NCI-H1105 (cell line): ENCODE measurements at places on chromosomes 7 and 10.

DNA sequence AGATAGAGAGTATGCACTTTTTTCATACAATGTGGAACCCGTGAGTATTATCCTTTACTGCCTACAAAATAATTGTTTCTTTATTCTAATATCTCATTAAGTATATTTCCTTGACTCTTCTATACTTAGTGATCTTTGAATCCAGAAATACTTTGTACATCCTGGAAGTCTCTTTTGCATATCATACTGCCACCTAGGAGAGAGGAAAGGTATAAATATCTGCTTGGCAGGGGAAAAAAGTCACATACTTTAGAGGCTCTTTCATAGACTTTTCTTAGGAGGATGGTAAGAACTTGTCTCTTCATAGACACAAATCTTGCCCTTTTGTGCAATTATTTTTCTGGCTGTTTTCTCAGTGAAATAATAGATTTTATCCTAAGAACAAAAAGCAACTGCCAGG is 436.0 kb downstream of the PAXIP1 start:
- peak; percentile 8 for DNase-seq

GRCh38 chr10:43913676-43914235 is 265.1 kb upstream of the ZNF32 start:
- no peak for DNase-seq

DNA sequence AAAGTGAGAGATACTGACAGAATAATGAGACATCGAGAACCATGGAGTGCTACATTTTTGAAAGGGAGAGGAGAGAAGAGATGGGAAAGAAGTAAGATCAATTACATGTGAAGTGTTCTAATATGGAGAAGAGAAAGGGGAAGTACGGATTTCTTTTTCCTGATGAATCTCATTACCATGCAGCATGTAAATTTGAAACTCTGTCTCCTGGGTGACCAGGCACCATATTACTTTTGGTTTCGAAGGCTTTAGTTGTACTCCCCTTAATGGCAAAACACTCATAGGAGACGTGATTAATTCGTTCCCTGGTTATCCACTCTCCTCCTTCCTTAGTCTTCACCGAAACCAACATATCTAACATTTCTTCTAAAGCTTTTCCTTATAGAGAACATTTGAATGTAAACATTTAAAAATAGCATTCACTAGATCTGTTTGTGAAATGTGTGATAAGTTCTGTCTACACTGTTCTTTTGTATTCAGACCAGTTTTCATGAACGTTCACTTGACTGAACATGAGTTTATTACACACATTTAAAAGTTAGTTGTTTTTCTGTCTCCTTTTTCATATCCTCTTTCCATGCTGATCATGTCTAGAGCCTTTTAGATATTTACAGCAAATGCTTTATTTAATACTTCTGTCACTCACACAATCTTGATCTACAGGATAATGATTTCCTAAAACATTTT is 80.2 kb upstream of the MSRB2 start:
- no peak for DNase-seq

DNA sequence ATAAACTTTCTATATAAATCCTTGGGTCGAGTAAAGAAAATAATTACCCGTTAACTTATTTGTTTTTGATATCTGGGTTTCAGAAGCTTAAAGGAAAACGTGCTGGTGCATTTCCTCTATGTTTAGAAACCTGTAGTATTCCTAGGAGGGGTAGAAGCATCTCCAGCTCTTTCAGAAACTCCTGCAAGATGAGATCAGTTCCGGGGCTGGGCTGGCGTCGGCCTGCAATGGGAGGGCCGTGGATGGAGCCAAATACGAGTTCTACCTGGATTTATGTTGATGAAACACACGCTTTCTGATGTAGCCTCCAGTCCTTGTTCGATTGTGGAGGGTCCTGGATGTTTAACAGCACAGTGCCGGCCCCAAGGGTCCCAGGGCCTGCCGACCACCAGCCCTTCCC is 35.8 kb upstream of the DIP2C start:
- no peak for DNase-seq

DNA sequence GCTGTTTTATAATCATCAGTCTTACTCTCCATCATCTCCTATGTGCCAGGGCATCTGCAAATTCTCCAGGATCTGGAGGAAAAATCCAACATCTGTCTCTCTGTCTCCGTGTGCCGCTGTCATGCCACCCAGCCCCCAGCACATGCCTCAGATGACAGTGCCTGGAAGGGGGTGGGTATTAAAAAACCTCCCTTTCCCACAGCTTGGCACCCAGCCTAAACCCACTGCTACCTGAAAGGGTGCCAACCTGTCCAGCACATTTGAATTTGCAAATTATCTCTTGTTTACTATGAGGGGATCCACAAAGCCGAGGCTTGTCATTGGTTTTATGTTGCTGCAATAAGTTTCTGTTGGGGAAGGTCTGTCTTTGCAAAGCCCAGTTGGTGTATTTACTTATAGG is 73.1 kb downstream of the EMX2 start:
- DNase-seq, result peak; percentile 52
